ENCODE measurements at places on chromosomes 12 and 14.

DNA sequence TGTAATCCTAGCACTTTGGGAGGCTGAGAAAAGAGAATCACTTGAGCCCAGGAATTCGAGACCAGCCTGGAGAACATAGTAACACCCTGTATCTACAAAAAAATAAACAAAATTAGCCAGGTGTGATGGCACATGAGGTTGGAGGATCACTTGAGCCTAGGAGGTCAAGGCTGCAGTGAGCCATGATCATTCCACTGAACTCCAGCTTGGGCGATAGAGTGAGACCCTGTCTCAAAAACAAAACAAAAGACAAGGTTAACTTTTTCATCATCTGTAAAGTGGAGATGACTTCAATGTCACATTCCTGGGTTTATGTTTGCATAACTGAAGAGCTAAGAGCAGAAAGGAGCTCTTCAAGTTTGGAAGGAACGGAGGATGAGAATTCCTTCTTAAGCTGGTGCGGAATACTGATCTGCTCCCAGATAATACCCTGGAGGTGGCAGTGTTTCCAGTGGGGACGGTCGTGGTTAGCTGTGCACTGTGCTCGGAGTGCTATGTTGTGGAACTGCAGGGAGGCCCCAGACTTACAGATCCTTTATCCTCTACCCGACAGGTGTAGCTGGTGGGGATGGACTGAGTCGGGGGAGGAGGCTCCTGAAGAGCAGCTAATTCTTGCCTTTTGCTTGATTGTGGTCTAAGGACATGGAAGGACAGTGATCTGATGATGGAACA, 22.5 kb upstream of the BICD1 start:
- no peak for DNase-seq

DNA sequence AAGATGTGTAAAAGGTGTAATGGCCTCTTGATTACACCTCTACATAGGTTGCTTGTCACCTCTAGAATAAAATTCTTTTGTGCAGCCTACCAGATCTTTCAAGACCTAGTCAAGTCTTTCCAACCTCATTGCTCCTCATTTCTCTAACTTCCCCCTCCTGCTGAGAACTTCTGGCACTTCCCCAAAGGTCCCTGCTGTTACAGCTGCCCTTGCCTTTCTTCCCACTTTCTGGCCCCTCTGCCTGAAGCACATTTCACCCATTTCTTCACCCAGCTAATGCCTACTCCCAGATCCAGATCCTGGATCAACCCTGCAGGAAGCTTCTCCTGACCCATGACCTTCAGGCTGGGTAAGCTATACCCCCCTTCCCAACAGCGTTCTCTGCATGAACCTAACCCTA, 1.5 kb downstream of the TSHR start:
- DNase-seq: no peak

GRCh38 chr14:31530136-31530535, 31.1 kb upstream of the NUBPL start:
- DNase-seq: no peak

GRCh38 chr12:95096378-95096777, 23.0 kb upstream of the NR2C1 start:
- DNase-seq: no peak

- no peak for DNase-seq
Measured at GRCh38 chr12:62466018-62466593, 520 bp upstream of the MON2 start.

GRCh38 chr12:75116646-75117198, 92.9 kb downstream of the KCNC2 start:
- no peak for DNase-seq

- no peak for DNase-seq
Measured at GRCh38 chr12:69324797-69325466, 23.2 kb upstream of the LYZ start.

DNA sequence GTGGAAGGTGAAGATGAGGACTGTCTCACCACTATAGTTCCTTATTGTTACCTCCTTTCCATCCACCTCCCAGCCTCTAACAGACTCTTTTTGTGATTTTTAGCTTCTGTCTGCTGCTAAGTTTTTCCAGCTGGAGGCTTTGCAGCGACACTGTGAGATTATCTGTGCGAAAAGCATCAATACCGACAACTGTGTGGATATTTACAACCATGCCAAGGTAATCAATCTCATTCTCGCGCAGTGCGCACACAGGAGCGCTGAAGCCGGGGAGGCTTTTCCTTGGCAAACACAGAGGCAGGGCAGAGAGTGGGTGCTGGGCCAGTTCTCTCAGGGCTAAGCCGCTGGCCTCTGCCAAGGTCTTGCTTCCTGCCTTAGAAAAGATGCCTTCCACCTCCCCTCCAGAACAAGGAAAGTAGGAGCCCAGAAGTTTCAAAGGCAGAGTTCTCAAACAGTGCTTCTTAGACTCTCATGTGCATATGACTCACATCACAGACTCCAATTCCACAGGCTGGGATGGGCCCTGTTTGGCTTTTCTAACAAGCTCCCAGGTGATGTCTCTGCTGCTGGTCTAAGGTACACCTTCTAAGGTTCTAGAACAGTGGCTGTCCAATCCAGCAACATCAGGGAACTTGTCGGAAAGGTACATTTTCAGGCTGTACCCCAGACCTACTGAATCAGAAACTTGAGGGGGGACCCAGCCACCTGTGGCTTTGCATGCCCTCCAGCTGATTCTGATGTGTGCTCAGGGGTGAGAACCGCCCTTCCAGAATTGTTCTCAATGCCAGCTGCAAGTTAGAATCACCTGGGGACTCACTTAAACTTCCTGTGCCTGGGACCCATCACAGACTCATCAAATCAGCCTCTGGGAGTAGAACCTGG, 33.8 kb upstream of the PWP1 start:
- no peak for DNase-seq

DNA sequence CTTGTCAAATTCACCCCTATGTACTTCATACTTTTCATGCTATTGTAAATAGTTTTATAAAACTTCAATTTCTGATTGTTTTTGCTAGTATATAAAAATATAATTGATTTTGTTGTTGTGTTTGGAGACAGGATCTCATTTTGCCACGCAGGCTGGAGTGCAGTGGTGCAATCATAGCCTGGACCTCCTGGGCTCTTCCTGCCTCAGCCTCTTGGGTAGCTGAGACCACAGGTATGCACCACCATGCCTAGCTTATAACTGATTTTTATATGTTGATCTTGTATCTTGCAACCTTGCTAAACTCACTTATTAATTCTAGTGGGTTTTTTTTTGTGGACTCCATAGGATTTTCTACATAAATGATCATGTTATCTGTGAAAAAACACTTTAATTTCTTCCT, 23.5 kb downstream of the ATP5MC2 start:
- no peak for DNase-seq

GRCh38 chr14:68791078-68791901, 1.6 kb downstream of the ZFP36L1 start:
- DNase-seq: no peak

DNA sequence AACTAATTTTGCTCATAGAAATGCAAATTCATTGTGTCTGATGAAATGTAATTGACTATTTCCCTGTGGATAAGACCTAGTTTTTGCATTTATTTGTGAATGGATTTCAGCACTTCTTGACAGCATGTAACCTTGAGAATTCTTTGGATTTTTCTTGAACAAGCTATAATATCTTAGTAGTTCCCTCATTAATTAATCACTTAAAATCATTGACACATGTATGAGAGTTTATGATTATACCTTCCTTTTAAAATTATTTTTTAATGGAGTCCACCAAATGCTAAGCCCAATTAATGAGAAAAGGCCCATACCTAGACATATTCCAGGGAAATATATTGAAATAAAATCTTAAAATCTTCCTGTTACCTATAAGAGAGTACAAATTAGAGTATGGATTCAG, 16.8 kb downstream of the GLIPR1L2 start:
- no peak for DNase-seq

DNA sequence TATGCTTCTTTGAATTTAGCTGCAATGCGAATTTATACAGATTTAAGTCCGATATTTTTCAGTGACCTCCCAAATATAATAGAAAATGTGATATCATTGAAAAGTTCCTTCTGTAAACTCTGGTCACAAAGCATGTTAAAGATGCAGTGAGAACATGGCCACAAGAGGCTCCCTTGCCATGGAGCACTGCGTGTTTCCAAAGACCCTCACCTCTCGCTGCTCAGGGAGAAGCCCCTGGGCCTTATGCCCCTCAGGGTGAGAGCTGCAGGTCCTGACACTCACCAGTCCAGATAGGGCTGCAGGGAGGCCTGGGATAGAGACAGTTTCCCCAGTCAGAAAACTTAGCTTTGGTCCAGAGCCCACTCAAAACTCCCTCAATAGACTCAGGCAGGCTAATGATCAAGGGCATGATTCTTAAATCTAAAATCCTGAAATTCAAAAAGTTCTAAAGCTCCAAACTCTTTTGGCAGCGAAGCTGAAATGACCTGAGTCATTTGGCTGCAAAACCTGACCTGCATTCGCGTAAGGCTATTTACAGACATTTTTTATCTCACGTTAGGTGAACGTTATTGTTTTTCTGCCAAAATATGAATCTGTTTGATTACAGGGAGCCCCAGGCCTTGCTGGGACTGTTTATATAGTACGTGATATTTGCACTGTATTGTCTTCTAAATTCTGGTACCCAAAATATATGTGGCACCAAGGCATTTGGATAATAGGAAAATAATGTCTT, 67.8 kb downstream of the CAPZA3 start:
- no peak for DNase-seq

Measured in osteocyte (in vitro differentiated cells).